ENCODE measurements at places on chromosomes 2 and 18.
A peak's percentile ranks its signal among the peaks of the same experiment; 100 is the strongest.

GRCh38 chr18:31065036-31065773 is 22.7 kb upstream of the DSC3 start:
- no peak for DNase-seq

- no peak for DNase-seq
These were observed 299.3 kb downstream of the CELF4 start for GRCh38 chr18:37266290-37266689.

- DNase-seq, result no peak
These were observed 718 bp upstream of the NXPH2 start for GRCh38 chr2:138780908-138781307.

DNA sequence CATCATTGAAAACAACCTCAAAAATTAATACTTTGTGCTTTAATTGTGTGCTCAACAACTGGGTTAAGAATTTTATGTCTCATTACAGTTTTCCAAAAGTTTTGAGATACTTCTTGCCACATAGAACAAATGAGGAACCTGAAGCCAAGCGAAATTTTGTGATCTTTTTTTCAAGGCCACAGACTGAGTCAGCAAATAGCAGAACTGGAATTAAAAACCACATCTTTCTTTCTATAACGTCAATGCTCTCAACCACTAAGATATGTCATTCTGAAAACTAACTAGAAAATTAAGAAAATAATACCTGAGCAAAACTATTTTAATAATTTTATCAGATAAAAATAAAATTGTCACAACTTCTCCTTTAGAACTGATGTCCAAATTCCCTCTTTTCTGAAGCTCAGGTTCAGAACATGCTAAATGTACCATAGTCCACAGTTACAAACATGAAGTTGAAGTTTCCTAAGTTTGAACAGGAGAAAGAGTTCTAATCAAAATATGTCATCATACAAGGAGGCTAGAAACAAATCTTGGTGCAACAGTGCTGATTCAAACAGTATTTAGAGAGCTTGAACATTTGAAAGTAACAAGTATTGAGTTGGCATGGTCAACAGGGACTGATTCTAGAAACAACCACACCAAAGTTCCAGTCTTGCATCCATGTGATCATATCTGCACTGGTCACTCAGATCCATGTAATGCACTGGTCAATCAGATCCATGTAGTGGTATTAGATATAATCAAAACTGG is 27.6 kb upstream of the CALCRL start:
- no peak for DNase-seq

DNA sequence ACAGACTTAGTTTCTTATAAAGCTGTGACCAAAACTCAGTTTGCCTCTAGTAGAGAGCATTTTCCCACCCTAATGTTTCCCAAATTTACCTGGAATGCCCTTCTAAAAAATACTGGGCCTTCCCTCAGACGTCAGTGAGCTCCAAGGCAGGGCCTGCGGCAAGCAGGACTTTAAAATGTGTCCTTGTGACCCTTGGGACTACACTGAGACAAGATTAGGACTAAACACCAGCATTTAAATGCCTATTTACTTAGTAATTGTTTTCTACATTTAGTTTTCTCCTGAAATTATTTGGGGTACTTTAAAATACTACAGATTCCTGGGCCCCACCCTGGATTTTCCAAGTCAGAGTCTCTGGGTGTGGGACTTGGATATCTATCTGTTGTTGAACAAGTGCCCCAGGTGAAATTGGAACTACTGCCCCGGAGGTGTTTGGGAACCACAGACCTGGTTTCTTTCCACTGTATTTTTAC is 14.3 kb downstream of the GATA6 start:
- DNase-seq, result no peak

DNA sequence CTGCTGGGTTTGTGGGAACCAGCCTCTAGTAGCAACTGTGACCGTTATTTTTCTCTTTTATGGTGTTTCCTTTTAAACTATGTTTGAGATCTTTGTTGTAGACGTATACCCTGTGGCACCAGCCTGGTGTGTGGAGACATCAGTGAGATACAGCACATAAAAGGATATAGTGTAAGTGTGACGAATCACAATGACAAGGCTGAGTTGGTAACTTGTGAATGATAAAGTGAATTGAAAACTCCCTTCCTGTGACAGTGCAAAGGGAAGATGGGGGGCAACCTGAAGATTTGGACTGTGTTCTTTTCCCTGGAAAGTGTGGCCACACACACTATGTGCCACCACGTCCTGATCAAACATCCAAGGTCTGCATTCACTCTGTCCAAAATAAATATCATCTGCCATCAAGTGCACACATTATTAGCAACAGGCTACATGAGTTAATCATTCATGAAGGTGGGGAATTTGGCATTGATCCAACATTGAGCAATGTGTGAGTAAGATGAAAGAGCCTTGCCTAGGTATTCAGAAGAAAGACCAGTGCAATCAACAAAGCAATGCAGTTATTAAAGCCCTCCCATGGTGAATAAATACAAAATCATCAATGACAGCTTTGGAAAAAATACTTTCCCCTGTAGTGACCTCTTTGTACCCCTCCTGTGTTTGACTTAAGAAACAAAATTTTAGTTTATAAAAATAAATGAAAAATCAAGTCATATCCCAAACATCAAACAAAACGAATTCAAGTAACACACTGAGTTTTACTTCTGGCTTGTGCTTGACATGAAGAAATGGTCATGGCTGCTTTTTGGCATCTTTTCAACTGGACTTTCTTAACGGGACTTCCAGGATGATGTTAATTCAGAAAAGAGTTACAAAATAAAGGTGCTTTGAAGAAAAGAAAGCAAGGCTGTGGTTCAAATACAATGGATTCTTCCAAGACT is 1280.5 kb upstream of the ZEB2 start:
- DNase-seq, result no peak

GRCh38 chr18:70149616-70150301 is 55.7 kb downstream of the RTTN start:
- DNase-seq, result no peak

- DNase-seq, result no peak
These were observed 53.4 kb downstream of the CHN1 start for GRCh38 chr2:174951745-174952144.

- DNase-seq, result no peak
These were observed 35.5 kb upstream of the C1D start for GRCh38 chr2:68098291-68098797.

- peak; percentile 60 for DNase-seq
These were observed 45.1 kb upstream of the ACAA2 start for GRCh38 chr18:49858309-49859020.

DNA sequence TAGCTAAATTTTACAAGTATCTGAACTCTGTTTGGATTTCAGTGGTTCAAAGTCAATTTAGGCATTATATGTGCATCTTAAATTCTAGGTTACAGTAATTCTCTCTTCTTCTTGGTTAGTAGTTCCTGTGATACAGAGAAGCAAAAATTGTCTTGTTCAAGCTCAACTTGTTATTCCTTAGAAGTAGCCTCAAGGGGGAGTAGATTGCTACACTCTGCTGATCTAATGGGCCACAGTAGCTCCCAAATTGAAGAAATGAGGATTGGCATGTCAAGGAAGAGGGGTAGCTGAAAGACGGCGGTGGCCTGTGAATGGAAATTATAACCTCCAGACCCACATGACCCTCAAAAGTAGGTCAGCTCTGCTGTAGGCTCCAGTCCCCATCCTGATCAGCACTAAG is 334.7 kb downstream of the HRH4 start:
- DNase-seq, result no peak

- DNase-seq, result no peak
These were observed 26.8 kb downstream of the STAMBP start for GRCh38 chr2:73855526-73855925.

- no peak for DNase-seq
These were observed 69.3 kb upstream of the CHN1 start for GRCh38 chr2:175074478-175074877.

DNA sequence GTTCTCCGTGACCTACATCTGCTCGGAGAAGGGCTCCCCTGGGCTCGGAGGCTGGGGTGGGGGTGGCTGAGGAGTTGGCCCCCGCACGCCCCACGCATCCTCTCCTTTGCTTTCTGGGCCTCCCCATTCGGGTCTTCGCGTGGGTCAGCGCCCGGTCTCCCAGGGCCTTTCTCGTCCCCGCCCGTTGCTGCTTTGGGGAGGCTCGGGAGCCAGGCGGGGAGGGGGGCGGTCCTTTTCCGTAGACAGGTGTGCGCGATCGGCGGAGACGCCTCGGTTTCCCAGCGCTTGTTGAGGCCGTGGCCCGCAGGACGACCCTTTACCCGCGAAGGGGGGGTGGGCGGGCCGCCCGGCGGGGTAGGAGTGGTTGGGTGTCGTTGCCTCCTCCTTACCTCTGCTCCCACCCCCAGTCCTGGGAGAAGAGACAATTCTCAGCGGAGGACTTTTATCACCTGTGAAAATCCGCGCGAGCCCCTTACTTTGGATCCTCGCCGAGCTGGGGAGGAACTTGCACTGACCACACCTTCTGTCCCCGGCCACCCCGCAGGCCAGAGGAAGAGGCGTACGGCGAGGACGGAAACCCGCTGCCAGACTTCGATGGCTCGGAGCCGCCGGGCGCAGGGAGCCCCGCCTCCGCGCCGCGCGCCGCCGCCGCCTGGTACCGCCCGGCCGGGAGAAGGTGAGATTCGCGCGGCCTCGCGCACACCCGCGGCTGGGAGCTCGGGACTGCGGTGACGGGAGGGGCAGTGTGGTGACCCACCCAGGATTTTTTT is 2.6 kb downstream of the ADCYAP1 start:
- DNase-seq, result no peak

- DNase-seq, result no peak
These were observed 53.3 kb downstream of the GULP1 start for GRCh38 chr2:188345020-188345419.

DNA sequence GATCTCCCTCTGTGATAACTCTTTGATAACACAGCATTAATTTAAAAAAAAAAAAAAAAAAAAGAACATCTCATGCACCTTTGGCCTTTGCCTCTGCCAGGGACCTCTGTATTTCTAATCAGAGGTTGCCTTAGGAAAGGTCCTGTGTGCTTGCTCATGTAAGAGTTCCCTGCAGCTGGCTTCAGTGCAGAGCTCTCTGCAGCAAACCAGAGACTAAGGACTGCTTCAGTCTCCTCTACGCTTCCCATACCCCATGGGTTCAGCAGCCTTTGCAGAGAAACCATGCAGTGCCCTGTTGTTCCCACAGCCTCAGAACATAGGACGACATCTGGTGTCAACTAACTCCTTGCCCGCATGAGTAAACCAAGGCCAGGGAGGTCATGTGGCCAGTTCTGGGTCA is 236.6 kb upstream of the KLHL29 start:
- DNase-seq, result no peak

DNA sequence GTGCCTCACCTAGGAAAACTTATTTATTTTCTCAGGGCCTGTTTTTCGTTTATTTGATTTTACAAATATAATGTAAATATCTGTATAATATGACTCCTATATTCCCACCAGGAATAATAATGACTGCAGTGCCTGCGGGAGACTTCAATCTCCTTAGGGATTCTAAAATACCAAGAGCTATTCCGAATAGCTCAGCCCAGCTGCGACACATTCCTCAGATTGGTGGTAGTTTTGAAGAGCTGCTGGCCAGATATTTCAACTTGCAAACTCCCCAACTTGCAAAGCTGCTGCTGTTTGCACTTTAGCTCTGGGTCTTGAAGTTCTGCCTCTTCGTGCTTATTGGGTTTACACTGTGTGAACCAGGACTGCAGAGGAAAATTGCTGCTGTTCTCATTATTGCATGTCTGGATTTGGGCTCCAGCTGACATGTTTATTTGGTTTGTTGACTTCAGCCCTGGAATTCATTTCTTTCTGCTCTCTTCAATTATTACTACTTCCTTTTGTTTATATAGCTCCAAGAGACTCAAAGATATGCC is 480.2 kb upstream of the CHST9 start:
- no peak for DNase-seq

GRCh38 chr2:218128781-218129457 is 3.1 kb downstream of the CXCR2 start:
- DNase-seq, result no peak

- DNase-seq, result no peak
These were observed 606.2 kb upstream of the NXPH2 start for GRCh38 chr2:139386401-139386800.

GRCh38 chr2:188279093-188279445 is 12.6 kb upstream of the GULP1 start:
- no peak for DNase-seq

DNA sequence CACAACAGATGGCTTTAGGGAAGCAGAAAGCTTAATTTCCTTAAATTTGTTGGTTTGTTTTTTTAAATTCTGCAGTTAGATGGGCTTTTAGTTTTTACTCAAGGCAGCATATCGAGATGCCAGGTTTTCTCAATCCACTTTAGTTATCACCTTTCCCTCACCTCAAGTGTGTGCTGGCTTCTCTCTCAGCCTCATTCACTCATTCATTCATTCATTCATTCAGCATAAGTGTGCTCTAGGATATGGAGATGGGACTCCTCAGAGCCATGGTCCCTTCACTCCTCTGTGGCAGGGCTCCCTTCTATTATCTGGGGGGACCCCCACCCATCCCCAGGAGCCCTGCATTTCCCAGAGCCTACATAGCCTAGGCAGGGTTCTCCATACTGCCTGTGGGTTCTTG is 19.0 kb downstream of the VIL1 start:
- DNase-seq, result no peak

- DNase-seq, result no peak
These were observed 108.6 kb upstream of the LRRTM1 start for GRCh38 chr2:80413136-80413535.

DNA sequence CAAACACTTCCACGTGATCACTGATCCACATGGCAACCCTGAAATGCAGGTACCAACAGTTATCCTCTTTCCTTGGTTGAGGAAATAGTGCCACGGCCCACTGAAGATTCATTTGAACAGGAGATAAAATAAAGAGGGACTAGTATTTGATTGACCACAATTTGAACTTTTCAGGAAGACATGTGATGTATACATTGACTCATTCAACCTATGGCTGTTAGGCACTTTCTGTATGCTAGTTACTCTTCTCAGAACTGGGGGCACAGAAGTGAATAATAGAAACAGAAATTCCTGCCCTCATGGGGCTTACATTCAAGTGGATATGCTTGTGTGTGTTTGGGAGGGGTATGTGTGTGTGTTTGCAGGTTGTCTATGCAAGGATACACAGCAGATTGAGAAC is 199.6 kb downstream of the PRKCE start:
- DNase-seq, result no peak

DNA sequence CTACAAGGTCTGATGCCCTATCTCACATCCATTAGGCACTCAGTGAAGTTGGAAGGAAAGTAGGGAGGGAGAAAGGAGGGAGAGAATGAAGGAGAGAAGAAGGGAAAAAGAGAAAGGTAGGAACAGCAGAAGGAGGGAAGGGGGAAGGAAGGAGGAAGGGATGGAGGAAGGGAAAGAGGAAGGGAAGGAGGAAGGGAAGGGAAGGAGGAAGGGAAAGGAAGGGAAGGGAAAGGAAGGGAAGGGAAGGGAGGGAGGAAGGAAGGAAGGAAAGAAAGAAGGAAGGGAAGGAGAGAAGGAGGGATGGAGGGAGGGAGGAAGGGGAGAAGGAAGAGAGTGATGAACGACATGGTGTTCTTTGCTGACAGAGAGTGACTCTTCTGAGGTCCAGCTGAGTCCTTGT is 468.9 kb upstream of the MYT1L start:
- DNase-seq, result no peak

- no peak for DNase-seq
These were observed 19.3 kb downstream of the INPP5D start for GRCh38 chr2:233079473-233079877.
